T-cell (primary cell): ENCODE measurements at places on chromosomes 6 and 20. TPM values are rescaled to one million over a fixed set of nuclear protein-coding genes. Genes with fewer than 3 reads are reported as not detected.

DNA sequence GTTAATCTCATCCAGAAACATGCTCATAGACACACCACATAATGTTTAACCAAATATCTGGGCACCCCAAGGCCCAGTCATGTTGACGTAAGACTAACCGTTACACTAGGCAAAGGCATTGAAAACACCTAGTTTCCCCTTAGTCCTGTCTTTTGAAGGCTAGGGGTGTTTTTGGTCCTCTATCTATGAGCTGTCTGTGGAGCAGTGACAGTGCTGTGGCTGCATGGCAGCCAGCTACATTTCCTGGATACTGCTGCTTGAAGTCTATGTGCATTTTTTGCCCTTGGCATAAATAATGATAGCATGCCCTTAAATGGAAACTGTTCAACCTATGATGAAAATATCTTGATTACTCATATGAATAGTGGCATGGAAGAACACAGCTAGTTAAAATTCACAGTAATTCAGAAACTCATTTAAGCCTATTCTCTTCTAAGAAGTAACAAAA is 18.6 kb downstream of the FARS2 start:
- DNase-seq: no peak
- H3K27me3 ChIP-seq: no peaks in the 10 kb centered on the region
- H3K4me3 ChIP-seq: no peak overlapping the region
- H3K27ac ChIP-seq: peak overlapping the region; percentile 4

Gene KIF25
- not detected for total RNA-seq

DNA sequence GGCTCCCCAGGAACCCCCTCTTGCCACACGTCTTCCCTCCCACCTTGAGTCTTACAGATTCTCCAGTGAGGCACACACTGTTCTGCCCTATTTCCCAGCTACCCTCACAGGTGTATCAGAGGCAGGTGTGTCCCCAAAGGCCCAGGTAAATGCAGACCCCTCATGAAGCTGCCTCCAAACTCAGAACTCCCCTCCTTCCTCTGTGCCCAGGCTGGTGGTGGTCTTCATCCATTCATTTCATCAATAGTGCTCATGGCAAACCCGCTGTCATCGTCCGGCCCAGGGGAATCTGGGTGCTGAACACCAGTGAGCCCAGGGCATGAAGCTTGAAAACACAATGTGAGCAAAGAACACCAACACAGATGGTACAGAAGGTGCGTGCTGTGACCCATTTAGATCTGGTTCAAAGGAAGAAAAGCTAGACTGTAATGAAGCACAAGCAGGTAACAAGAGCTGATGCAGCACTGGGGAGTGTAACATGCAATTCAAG is 213.1 kb downstream of the SYNDIG1 start:
- H3K4me1 ChIP-seq: no peaks in the 10 kb centered on the region
- DNase-seq: no peak
- H3K27ac ChIP-seq: no peak overlapping the region
- no peak overlapping the region for H3K4me3 ChIP-seq
- H3K36me3 ChIP-seq: no peaks in the 10 kb centered on the region
- no peaks in the 10 kb centered on the region for H3K27me3 ChIP-seq

Gene CCN2
- 0.49 TPM for total RNA-seq
